ENCODE measurements at places on chromosomes 11 and 22.

DNA sequence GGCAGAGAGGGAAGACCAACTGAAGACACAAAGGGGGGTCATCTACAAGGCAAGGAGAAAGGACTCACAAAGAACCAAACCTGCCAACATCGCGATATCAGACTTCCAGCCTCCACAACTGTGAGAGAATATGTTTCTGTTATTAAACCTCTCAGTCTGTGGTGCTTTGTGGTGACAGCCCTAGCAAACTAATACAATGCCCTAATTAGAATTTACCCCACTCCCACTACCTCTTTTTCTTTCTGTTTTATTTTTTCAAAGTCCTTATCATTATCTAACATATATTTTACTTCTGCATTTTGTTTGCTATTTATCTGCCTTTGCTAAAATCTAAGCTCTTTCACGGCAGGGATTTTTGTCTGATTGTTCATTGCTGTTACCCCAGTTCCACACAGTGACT is 2.5 kb upstream of the OR52D1 start:
- no peak for DNase-seq

DNA sequence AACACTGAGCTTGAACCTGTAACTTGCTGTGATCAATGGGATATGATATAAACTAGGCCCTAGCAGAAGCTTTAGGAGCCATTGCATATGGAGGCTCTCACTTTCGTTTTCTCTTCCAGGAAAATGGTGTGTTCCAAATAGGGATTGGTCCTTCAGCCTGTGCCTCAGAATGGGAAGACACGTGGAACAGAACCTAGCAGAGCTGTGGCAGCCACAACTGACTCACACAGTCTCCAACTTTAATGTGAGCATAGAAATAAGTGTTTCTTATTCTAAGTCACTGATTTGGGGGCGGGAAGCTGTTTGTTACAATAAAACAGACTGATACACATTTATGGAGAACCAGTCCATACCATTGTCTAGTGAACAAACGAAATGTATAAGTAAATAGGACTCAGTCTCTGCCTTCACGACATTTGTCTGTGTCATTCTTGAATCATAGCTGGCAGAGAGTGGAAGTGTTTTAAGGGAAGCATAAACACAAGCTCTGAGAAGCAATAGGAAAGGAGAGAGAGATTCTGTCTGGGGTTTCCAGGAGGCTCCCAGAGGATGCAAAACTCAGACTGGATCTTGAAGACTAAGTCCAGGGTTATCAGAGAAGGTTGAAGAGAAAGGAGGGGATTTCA is 97.3 kb downstream of the GALNT18 start:
- no peak for DNase-seq

- DNase-seq = no peak
Observed at GRCh38 chr11:122424636-122425035, 230.9 kb upstream of the UBASH3B start.

DNA sequence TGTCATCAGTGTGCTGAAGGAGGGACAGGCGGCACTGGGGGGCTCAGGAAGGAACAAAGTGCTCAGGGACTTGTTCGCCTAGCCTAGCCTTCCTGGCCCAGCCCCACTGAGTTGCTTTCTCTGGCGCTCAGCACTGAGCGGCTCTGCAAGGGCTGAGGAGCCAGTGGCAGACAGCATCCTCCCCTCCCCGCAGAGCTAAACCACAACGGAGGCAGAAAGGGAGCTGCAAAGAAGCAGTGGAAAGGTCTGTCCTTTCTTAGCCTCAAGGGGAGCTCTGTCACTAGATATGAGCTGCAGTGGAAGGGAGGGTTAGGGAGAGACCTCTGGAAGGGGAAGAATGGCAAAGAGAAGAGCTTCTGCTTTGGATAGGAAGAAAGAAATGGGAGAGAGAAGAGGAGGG is 89.7 kb upstream of the PHOX2A start:
- DNase-seq = peak; percentile 15

DNA sequence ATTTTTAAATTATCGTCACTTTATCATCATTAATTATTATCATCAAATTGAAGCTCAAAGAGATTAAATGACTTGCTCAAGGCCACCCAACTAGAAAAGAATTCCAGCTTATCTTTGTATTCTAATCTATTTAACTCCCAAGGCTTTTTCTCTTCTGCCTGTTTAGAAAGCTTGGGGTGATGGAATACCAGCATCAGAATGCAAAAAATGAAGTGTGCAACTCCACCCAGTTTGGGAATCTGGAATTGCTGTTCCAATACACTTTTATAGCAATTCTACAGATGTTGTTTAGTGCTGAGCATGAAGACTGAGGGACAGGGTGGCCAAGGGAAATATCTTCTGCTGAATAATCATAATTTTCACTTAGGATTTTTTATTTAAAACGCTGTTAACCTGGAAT is 97.2 kb upstream of the FIBIN start:
- no peak for DNase-seq

DNA sequence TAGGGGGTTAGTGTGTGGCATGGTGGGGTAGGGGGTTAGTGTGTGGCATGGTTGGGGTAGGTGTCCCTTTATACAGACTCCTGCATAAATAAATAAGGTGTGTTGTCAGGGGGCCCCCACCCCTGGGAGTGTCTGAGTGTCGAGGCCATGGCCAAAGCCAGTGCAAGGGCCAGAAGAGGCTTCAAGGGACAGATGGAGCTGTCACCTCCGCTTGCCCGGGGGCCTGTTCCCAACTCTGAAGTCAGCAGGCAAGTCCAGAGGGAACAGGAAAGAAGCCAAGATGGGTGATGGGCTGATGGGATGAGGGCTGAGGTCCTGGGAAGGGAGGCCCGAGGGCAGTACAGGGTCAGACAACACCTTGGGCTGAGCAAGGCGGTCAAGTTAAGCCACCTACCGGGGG is 997.8 kb downstream of the BRD1 start:
- no peak for DNase-seq

DNA sequence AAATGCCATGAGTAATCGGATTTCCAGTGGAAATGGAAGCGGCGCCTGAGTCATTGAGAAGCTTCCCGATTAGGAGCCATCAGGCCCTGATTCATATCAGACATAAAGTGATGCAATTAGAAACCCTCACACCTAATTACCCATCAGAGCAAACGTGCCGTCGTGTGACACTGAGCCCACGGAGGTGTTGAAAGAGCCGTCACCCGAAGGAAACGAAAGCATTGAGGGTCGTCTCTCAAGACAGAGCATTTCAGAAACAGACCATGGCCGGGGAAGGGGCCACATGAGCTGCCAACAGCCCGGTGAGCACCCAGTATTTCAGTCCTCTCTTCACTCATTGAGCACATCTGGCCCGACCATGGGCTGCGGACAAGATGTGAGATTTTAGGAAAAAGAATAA is 829.3 kb downstream of the TBC1D22A start:
- DNase-seq = no peak

DNA sequence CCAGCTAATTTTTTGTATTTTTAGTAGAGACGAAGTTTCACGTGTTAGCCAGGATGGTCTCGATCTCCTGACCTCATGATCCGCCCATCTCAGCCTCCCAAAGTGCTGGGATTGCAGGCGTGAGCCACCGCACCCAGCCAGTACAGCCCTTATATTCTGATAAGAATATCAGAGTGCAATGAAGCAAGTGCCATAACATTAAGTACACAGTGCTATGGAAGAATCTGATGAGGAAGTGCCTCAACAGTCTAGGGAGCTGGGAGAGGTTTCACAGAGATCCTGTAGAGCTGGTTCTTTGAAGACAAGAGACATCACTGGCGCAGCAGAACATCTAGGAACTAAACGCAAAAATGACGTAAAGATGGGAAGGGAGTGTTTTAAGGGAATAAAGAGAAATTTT is 2.1 kb downstream of the RTCB start:
- DNase-seq = no peak

DNA sequence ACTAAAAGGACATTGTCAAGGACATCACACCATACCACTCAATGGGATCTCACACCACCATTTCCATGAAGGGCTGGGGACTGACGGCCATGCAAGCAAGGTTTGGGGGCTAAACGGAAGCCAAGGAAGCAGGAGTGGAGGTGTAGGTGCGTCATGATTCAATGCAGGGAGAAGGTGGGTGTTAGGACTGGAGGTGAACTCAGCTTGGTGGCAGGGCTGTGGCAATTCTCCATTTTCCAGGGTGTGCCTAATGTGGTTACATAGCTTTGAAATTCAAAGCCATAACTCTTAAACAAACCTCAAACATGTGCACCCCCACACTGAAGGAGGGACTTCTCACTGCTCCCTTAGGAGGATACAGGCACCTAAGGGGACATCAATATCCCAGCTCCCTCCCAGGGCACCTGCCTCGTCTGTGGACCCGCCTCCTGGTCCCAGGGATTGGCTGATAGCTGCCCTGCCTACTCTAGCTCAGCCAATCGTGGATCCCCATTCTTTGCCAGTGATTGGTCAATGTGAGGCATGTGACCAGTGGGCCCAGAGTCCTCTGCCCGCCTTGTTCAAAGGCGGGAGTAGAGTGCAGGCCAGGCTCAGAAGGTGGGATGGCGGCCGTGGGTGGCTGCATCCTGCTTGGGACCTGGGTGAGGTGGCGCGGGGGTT is 64.6 kb downstream of the CTTN start:
- no peak for DNase-seq

DNA sequence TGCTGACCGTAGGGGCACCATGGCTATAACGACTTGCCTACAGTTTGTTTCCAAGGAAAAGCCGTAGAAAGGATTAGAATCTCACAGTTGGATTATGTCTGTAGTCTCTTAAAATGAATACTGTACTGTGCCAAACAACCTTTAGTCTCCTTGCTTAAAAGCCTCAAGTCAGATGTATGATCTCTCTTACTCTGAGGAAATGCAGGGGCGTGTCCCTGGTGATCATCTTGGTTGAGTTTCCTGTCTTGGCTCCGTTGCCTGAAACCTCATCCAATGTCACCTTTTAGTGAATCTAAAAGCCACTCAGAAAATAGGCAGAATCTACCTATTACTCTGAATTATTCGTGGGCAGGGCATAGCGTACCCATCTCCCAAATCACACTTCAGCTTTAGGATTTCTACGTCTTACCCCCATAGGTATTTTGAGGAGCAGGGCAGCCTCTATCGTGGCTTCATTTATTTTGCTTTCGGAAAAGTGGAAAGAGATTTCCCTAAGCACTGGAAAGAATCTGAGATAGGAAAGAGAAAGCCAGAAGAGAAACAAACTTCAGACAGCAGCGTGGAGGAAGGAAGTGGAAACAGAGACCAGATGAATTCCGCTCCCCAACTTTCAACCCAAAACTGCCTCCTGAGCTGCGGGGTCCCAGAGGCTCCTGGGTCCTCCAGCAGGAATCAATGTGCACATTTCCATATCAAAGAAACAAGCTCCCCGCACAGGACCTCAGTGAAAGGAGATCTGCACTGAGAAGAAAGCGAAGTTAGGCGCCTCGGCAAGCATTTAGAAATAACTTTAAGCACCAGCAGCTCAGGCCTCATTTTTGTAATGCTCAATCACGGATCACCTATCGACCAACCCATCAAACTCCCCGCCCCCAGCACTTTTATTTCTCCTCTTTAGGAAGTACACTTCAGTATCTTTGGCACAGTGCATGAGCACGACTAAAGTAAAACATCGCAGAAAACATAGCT is 245.8 kb downstream of the ETS1 start:
- DNase-seq = peak; percentile 41

DNA sequence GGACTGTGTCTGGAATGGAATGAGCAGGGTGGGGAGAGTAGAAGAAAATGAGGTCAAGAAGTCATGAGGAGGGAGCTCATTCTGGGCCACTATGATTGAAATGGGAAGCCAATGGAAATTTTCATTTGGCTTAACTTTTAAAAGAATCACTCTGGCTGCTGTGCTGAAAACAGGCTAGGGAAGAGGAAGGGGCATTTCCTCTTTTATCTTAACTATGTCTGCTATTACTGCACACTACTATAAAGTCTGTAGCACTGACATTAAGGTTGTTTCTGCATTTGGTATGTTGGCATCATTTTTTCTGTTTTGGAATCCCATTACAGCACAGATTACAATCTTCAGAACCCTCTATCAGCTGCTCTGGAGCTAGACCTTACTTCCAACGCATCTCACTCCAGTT is 8.2 kb downstream of the PATL1 start:
- no peak for DNase-seq

DNA sequence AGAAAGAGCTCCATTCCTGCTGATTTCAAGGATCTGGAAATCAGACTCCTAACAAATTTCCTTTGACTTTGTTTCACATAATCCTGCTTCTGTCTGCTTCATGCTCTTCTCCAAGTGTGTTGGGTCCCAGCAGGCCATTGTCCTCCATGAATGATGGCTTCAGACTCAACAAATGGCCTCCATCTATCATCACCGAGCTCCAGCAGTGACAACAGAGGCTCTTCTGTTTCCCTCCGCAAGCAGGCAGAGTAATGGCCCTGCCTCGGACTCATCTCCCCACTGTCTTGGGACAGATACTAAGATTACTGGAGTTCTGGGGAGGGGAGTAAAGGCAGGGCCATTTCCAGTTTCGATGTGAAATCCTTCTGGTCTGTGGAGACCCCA is 127.3 kb downstream of the TENM4 start:
- no peak for DNase-seq

DNA sequence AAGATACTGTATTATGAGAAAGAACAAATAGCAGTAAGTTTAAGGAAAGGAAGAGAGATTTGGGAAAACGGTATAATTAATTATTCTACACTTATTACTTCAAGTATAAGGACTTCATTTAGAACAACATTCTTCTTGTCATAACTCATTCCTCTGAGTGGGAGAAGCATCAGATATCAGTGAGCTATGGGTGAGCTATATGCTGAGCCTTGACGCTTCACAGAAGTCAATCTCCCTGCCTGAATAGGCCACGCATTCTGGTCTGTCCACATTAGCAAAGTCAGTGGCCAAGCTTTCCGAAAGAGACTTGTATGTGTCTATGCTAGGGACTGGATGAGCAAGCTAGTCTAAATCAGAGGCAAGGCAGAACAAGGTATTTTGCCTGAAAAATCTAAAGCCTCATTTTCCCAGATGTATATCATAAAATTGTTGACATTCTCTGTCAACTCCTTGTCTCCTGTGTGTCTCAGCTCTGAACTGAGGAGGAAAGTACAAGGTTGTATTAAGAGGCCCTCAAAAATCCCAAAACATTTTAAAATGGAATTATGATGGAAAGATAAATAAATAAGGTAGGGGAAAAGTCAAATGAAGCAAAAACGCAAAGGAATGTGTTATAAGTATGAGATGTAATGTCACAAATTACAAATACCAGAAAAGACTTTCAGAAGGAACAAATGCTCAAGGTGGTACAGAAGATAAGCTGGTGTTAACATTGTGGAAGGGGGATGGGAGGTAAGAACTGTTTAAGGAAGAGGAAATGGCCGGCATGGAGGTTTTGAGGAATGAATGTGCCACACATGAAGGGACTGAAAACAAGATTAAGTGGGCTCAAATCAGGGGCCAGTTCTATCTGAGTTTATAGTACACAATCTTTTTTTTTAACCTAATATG is 1.4 kb downstream of the OR52N2 start:
- no peak for DNase-seq

- DNase-seq = no peak
Observed at GRCh38 chr11:114216796-114217180, 79.4 kb upstream of the NNMT start.
